Activated CD4-positive, alpha-beta T cell treated with anti-CD3 and anti-CD28 coated beads, Interleukin-2, amount 10 ng/mL, durations not matched to agents 7 days and 5 days (primary cell): ENCODE measurements at places on chromosomes 2 and 18.

DNA sequence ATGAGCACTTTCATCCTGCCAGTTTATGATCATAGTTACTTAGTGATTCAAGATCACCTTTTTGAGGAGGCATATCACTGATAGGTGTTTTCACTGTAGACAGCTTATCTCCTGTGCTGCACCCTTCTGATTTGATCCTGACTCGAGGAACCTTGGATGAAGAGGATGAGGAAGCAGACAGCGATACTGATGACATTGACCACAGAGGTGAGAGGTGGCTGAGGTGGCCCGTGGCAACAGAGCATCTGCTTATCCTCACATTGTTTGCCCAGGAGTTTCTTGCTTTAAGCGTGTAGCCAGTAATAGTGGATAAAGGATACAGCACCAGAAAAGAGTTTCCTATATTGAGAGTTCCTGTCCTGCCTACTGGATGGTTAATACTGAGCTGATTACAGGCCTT lies 15.7 kb downstream of the SUPT7L start:
- DNase-seq: no peak

GRCh38 chr2:45459860-45460259 lies 151.2 kb downstream of the SRBD1 start:
- no peak for DNase-seq

DNA sequence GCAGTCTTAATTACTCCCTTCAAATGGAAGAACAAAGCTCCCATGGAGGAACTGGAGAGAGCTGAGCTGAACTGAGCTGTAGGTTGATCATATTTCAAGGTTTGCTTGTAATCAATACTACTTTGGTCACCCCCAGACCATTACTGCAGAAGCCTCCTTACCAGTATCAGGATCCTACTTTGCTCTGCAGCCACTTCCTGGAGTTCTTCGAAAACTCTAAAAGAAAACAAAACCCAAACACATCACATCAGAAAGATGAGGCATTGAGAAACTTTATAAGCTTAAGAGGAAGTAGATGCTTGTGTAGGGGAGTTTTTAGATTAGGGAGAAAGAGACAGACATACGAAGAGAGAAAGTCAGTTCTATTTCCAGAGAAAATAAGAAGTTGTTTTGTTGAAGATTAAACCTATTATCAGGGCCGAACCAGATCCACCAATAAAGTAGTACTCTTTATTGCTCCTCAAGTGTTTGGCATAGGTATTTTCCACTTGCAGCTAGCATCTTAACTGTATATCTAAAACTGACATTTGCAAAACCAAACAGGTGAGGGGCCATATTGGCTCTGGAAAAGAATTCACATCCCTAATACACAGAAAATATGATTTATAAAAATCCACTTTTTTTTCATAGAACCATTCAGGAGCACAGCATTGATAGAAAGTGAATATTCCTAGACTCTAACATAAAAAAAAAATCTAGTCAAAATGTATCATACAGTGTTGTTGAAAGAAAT lies 166.9 kb upstream of the KLF7 start:
- no peak for DNase-seq

GRCh38 chr2:86336675-86337243 lies 667 bp downstream of the REEP1 start:
- no peak for DNase-seq

GRCh38 chr18:45976566-45976965 lies 9.4 kb upstream of the EPG5 start:
- no peak for DNase-seq

DNA sequence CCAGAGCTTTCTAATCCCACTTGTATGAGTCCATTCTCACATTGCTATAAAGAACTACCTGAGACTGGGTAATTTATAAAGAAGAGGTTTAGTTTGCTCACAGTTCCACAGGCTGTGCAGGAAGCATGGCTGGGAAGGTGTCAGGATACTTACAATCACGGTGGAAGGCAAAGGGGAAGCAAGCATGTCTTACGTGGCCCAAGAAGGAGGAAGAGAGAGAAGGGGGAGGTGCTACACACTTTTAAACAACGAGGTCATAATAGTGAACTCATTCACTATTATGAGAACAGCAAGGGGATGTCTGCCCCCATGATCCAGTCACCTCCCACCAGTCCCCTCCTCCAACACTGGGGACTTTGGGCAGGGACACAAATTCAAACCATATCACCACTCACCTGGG lies 67.8 kb downstream of the TTC32 start:
- no peak for DNase-seq

GRCh38 chr18:58639751-58640427 lies 11.0 kb upstream of the ALPK2 start:
- DNase-seq: no peak

- DNase-seq: no peak
Measured at GRCh38 chr2:74619651-74620297, 28.4 kb downstream of the M1AP start.

GRCh38 chr18:71784777-71785176 lies 759.4 kb downstream of the CBLN2 start:
- DNase-seq: no peak

DNA sequence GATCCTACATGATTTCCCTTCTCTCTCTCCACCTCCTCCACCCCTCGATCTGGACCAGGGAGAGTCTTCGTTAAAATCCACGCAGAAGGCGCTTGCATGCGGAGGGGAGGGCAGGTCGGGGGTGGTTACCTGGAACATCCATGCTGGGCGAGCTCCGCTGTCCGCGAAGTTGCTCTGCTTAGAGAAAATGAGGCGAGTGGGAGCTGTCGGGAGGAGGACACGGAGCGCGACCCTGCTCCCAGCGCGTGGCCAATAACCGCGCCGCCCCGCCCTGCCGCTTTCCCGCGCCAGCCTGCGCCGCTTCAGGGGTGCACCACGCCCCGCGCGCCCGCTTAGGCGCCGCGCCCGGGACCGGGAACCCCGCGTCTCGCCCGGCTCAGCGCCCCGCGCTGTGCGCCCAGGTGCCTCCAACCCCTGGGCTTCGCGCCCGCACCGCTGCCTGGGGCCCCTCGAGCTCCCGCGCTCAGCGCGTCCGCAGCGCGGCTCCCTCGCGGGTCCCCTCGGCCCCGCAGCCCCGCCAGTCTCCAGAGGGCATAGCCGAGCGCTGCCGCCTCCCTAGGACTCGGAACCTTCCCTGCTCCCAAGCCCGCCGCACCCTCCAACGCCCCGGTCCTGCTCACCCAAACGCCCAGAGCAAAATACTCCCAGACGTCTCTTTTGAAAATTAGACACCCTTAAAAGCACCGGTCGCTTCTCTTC lies 636 bp downstream of the CBLN2 start:
- no peak for DNase-seq

DNA sequence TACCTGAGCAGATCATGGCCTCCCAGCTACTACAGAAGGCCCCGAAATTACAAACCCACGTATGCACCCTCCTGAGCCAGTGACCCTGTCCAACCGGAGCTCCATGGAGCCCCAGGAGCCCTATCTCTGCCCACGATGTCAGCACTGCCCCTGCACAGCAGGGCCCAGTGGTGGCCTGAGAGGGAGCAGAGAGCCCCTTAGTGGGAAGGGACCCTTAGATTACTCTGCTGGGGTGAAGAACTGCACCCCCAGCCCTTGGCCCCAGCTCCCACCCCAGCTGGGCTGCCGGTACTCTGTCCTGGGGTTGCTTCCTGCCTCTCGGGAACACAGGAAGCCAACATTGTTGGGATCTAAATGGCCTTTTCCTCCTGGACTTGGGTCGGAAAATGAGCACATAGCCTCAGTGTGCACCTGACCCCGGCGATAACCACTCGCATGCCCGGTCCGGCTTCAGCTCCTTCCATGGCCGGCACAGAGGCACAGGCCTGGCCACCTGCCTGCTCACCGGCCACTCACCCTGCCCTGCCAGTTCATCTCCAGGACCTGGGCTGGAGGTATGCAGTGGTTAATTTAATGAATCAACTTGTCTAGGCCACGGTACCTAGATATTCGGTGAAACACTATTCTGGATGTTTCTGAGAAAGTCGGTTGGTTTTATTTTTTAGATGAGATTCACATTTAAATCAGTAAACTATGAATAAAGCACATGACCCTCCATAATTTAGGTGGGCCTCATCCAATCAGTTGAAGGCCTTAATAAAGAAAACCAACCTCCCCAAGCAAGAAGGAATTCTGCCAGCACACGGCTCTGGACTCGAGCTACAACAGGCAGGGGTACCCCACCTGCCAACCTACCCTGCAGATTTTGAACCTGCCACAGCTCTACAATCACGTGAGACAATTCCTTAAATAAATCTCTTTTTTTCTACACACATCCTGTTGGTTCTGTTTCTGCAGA lies 19.2 kb downstream of the TNS1 start:
- DNase-seq: no peak

DNA sequence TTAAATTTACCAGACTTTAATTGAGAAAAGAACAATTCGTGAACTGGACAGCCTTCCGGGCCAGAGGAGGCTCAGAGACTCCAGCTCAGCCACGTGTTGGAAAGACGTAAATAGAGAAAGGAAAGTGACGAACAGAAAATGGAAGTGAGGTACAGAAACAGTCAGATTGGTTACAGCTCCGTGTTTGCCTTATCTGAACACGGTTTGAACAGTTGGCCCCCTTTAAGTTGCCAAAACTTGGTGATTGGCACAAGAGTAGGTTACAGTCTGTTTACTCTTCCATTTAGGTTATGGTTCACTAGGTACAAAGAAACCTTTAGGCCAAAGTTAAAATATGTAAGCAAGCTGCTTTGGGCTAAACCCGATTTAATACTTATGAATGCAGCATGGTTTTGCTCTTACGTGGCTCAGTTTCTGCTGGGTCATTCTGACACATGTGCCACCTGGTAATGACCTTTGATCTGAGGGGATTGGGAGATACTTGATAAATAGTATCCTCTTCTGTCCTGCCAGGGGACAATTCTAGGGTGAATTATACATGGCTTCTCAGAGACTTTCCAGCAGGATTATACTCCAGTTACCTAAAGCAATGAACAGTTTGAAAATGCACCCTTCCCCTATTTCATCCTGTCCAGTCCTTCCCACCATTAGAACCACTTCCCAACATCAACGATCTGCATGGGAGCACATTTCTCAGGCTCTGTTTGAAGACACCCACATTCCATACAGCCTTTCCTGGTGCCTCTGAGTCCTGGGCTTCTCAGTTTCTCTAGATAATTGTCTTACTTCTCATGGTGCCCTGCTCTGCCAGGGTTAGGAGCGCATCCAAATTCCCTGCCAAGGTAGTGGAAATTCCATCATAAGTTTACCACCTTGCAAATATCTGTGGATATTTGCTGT lies 65.1 kb upstream of the TGIF1 start:
- DNase-seq: no peak

DNA sequence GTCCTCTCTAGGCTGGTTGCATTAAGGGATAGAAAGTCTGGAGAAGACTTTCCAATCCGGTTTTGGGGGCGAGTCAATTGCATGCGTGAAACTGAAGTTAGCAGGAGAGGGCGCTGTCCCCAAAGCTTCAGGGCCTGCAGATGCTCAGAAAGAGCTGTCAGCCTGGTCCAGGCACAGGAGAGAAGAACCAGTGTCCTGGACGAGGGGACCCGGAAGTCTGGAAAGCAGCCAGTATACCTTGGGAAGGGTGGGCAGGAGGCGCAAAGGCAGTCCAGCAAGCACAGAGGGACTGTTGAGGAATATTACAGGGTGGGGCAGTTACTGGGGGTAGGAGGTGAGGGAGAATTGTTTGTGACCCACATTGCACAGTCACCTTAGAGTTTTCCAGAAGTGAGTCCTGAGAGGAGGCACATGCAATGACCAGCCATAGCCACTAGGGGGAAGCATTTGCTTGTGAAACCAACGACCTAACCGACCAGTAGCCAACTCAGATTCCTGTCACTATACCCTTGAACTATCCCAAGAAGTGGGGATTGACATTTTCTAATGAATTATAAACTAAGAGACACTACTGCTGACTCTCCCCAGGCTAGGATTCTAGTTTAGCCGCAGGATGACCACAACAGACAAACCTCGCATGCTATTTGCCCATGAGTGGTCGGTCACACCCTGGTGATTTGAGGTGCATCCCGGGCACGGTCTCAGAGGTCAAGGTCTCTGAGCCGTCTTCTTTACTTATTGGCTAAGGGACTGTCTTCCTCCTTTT lies 172.8 kb downstream of the RDH14 start:
- DNase-seq: peak; percentile 59

- no peak for DNase-seq
Measured at GRCh38 chr2:5561006-5561405, 131.2 kb upstream of the SOX11 start.

DNA sequence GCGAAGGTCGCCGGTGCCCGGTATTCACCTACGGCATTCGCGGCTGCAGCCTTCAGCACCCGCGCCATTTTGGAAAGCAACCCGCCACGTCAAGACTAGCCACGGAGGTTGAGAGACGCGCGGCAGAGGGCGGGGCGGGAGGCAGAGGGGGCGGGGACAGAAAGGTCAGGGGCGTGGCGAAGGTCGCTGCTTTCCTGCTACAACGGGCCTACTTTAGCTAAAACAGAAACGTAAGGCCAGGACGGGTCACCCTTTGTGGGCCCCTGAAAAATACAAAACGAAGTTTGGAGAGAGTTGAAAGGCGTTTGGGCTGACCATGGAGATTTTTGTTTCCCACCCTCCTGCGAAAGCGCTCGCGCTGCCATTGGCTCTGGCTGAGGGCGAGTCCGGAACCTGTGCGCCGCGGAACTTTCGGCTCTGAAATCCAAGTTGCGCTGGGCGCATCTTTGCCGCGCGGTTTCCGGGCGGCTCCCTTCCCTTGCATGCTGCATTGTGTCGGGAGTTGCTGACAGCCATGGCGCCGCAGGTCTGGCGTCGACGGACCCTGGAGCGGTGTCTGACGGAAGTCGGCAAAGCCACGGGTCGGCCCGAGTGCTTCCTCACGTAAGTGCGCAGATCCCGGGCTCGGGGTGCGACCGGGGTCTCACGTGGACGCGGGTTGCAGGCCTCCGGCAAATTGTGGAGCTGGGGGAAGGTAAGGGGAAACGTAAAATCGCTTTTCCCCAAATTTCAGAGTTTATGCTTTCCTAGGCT lies at the start of the genes MCEE and MPHOSPH10:
TSS of gene MCEE (minus strand) at position 78 of the 753 bp plus-strand sequence. CDS start at position 68, 10 bp downstream.
TSS of gene MPHOSPH10 (plus strand) at position 483 of the 753 bp plus-strand sequence. CDS start at position 515, 32 bp downstream.
- peak; percentile 92 for DNase-seq

- DNase-seq: no peak
Measured at GRCh38 chr2:3076848-3077642, 300.6 kb downstream of the EIPR1 start.

DNA sequence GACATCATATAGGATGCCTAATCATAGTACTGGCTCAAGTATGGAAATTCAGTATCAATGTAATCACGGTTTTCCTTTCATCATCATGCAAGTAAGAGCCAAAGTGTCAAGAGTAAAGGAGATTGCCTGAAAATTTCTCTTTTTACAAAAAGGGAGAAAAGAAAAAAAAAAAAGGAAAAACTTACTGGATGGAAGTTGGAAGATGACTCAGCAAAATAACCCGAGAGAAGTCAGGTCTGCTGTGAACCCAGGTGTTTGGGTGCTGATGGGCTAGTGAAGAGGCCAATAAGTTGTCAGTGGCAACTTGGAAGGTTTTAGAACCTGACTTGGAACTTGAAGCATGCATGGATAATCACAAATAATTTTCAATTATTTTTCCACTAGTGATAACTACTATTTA lies 441.9 kb upstream of the SLC14A2 start:
- no peak for DNase-seq

DNA sequence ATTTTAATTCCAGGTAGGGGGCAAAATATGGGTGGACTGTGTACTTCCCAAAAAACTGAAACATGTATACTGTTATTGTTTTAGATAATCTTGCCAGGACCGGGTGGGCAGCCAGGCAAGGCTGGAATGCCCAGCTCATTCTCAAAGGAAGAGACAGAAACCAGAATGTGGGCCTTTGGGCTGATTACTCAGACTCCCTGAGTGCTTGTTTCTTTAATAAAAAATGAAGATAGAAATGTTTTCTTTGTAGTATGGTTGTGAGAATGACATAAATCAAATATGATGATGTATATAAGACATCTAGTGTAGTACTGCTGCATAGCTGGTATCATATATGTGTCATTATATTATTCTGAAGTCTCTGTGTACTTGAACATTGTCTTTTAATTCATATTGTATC lies 231.6 kb upstream of the NT5C1B start:
- DNase-seq: no peak

GRCh38 chr2:231235217-231235616 lies 36.8 kb downstream of the ARMC9 start:
- no peak for DNase-seq
